Pancreas (tissue), 10 donors: ENCODE measurements at places on chromosomes 2 and 18.

- H3K4me3 ChIP-seq = peak overlapping the region; percentile 92
- H3K27ac ChIP-seq = peak overlapping the region; percentile 95
- DNase-seq = no peak
- peaks cover 20% of the 10 kb centered on the region for H3K4me1 ChIP-seq
- no peaks in the 10 kb centered on the region for H3K36me3 ChIP-seq
These were observed 133.5 kb upstream of the MGAT5 start for GRCh38 chr2:134120406-134120732.

- H3K27ac ChIP-seq = no peak overlapping the region
- no peaks in the 10 kb centered on the region for H3K36me3 ChIP-seq
- H3K4me3 ChIP-seq = no peak overlapping the region
- no peaks in the 10 kb centered on the region for H3K4me1 ChIP-seq
These were observed 287.8 kb upstream of the FN1 start for GRCh38 chr2:215723631-215724011.

- DNase-seq = no peak
- H3K27me3 ChIP-seq = peaks cover 2% of the 10 kb centered on the region
- no peak overlapping the region for H3K27ac ChIP-seq
- no peak overlapping the region for H3K4me3 ChIP-seq
- no peaks in the 10 kb centered on the region for H3K36me3 ChIP-seq
These were observed 13.5 kb upstream of the SIX3 start for GRCh38 chr2:44927985-44928482.

GRCh38 chr18:70329071-70329470 is 40.2 kb downstream of the SOCS6 start:
- no peak for DNase-seq
- no peaks in the 10 kb centered on the region for H3K36me3 ChIP-seq
- no peak overlapping the region for H3K4me3 ChIP-seq
- no peak overlapping the region for H3K27ac ChIP-seq
- H3K27me3 ChIP-seq = no peaks in the 10 kb centered on the region
- H3K4me1 ChIP-seq = no peaks in the 10 kb centered on the region

DNA sequence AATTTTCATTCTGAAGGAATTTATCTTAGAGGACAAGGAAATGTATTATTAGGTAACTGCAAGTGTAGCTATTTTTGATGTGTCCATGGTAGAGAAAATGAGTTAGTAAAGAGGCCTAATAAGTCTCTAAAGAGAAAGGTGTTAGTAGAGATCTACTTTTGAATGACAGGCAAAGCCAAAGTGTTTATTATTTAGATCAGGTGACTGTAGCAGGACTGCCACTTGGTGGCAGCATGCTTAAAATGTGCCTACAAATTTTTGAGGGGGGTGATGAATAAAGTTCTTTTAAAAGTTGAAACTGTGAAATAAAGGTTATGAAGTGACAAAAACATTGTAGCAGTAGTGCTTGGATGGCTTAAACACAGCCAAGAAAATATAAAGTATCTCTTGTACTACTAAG is 421.5 kb upstream of the MEIS1 start:
- no peak overlapping the region for H3K4me3 ChIP-seq
- no peaks in the 10 kb centered on the region for H3K36me3 ChIP-seq
- no peak for DNase-seq
- no peak overlapping the region for H3K27ac ChIP-seq
